ENCODE measurements at places on chromosomes 6 and 20.

GRCh38 chr6:113876695-113877094, 19.6 kb downstream of the MARCKS start:
- no peak for DNase-seq

GRCh38 chr6:158309814-158310213, 2.5 kb upstream of the TULP4 start:
- no peak for DNase-seq

DNA sequence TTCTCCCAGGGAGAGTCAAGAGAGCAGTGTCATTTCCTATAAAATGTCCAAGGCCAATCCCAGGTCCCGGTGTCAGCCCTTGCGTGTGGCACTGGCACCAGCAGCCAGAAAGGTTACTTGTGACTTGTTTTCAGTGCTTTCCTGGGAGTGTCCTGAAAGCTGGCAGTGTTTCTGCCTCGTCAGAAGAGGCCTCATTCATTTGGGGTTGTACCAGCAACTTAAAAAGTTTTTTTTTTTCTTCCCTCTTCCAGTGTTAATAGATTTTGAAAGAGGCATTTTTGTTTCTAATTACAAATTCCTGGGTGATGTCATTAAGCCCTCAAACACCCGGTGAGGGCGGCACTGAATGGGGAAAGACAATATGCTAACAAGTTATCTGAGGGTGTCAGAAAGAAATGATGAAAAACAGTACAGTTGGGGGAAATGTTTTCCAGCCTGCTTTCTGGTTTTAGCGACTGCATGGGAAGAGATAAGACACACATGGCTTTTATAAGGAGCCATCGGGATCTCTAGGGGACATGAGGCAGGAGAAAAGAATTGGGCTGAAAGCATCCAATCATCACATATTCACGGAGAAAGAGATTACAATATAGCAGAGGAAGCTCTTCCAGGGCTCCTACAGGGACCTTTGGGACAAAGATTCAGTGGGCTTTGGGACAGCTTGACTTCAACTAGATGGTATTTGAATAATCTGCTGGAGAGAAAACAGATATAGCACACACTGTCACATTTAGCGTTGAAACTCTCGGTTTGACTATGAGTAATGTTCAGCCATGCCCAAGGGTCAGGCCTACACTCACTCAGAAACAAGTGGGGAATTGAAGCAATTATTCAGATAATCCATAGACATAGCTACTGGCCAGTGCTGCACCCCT, 153.0 kb downstream of the BCAS1 start:
- DNase-seq: peak; percentile 79

GRCh38 chr6:28597924-28598722, 72.4 kb downstream of the GPX5 start:
- DNase-seq: no peak

DNA sequence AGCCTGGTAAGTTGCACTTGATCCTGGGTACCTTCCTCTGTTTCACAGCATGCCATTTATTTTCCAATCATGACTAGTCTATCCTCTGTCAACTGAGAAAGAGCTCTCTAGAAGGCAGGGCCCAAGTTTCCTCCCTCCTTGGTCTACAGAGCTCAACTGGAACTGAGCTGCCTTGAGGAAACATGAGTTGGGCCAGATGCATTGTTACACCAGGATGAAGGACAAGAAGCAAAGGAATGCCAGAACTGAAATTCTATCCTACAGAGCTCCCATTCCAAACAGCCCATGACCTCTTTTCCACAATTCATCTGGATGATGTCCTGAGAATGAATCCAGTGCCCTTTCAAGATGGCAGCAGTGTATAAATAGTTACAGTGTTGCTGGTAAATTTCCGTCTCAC, 66.7 kb upstream of the E2F3 start:
- DNase-seq: no peak

DNA sequence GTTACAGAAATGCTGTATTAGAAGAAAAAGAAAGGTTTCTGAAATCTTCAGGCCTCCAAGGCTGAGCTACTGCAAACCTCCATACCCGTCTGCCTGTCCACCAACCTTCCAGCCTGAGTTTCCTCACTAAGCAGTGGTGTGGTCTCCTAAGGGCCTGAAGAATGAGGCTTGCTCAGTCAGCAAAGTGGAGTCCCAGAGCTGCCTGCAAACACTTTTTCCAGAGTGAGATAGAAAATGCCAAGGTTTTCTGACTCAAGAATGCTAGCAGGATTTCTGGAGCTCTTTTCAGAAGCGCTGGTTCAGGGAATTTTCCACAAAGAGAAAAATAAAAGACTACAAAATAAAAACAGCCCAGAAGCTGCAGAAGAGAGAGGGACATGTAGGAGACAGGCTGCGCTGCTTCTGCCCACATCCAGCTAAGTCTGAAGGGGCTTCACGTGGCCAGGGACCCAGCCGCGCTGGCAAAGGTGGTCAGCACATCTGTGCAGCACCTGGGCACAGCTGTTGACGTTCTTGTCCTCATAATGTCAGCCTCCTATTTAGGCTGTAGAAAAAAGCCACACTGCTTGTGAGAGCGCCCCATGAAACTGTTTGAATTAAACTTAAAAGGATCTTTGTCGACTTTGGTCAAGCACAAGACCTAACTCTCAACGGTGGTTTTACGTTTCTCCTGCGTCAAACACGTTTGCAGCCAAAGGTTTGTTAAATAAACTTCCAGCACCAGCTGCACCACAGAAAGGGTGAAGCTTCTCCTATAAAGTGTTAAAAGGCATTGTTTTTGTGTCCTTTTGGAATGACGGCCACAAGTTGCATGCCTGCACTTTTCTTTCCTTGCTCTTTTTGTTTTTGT, 209.0 kb downstream of the THBS2 start:
- no peak for DNase-seq

- DNase-seq: no peak
These were observed 72.3 kb downstream of the SIM1 start for GRCh38 chr6:100392423-100392822.

DNA sequence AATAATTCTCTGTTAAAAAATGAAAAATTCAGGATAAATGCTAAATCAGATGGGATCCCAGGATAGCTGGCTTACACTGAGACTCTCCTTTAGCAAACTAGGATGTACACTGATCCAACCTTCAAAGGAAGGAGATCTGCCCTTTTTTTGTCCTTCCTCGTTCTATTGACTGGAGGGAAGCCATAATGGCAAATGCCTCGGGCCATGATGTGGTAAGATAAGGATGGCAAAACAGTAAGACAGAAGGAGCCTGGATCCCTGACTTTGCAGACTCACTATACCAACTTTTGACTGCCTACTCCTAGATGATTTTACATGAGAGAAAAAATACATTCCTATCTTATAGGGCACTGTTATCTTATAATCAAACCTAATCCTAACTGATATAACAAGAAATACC, 156.9 kb upstream of the BEND3 start:
- no peak for DNase-seq

DNA sequence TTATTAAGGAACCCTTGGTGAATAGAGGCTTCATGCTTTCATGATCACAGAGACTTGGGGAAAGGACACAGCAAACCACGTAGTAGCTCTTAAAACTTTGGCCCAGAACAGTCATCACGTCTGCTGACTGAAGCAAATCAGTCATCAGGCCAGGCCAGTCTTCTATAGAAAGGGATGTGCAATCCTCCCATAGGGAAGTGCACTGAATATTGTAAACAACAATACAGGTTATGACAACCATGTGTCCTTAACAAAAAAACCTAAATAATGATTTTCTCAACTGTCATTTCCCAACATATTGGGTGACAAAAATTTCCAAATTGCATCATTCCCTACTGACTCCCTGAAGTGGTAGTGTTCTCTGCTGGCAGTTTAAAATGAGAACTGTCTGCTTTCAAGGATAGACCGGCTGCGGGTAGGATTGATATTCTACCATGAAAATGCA, 388.2 kb upstream of the CITED2 start:
- DNase-seq: no peak

GRCh38 chr6:106149472-106150069, 63.4 kb downstream of the PRDM1 start:
- no peak for DNase-seq

- no peak for DNase-seq
These were observed 1.2 kb downstream of the LIME1 start for GRCh38 chr20:63737695-63737944.

DNA sequence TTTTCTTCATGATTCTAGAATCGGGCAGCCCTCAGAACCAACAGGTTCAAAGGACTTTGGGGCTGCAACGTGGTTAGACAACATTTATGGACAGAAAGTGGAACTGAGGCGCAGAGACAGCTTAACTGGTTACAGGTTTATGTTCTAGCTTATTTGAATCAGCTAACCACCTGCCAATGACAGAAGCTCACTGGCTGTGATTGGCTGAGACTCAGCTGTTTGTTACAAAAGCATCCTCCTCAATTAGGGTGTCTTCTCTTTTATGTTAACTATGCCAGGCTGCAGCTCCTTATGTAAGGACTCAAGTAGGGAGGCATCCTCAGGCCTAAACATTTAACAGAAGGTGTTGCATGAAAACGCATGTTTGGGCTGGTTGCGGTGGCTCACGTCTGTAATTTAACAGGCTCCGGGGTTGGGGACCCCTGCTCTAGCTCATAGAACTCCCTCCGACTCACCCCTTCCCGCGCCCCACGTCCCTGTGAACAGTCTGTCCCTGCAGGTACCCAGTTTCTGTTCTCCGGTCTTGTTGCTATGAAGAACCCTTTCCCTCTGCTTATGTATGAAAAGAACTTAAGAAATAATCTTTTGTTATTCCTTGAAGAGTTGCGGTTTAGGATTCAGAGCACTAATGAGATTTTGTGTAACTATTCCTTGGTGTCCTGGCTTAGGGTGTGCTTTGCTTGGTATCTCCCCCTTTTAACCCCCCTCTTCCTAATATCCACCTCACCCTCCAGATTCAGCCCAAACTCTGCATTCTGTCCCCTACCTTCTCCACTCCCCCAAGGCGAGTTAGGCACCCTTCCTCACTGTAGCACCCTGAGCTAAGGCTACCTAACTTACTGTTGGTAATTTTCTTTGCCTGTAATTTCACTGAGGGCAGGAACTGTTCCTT, 1.2 kb upstream of the TMEM181 start:
- DNase-seq: no peak

DNA sequence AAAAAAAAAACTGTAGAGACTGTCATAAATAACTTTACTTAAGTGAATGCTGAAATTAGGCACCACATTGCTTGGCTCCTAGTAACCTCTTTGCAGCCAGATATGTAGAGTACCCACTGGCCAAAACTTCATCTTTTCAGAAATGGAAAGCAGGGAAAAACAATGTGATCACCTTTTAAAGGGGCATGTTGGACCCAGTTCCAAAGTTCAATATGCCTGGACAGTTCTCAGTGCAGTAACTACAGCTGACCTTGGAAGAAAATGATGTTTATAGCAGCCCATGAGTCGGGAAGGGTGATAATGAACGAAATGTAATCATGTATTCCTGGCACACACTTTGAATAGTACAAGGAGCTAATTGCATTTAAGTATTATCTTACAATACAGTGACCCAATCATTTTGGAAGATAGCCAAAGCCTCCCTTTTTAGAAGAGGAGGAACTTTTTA, 93.6 kb upstream of the TAB2 start:
- DNase-seq: peak; percentile 40
